Hematopoietic multipotent progenitor cell treated with erythropoietin and hydrocortisone succinate and interleukin-3 and kit ligand, for 4 days (in vitro differentiated cells): ENCODE measurements at places on chromosomes 7 and 10.

GRCh38 chr10:52927678-52928077 lies 155.1 kb upstream of the MBL2 start:
- DNase-seq: no peak

GRCh38 chr10:91422915-91423314 lies 12.8 kb downstream of the HECTD2 start:
- no peak for DNase-seq

DNA sequence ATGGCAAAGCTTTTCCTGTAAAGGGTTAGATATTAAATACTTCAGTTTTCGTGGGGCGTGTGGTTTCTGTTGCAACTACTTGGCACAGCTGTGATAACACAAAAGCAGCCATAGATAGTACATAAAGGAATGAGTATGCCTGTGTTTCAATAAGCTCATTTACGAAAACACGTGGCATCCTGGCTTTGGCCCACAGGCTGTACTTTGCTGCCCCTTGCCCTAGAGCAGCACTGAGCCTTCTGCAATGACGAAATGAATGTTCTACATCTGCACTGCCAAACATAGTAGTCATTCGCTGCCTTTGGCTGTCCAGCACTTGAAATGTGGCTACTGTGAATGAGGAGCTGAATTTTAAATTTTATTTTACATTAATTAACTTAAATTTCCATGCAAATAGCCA lies 376.2 kb upstream of the TPK1 start:
- peak; percentile 3 for DNase-seq

DNA sequence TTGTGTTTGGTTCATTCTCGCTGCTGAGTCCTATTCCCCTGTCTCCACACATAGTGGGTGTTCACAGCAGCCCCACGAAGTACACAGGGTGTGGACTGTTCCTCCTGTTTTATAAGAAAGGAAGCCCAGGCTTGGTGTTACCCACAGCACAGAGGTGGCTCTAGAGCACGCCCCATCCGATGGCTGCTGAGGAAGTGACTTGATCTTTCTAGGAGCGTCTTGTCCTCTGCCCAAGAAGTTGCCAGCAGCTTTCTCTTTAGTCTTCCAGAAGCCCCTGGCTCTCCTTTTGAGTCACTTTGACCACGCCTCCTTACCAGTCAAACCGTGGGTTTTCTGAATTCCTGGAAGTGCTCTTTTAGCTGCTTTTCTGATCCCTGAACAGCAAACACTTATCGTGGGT lies 94.0 kb downstream of the GRK5 start:
- peak; percentile 67 for DNase-seq

DNA sequence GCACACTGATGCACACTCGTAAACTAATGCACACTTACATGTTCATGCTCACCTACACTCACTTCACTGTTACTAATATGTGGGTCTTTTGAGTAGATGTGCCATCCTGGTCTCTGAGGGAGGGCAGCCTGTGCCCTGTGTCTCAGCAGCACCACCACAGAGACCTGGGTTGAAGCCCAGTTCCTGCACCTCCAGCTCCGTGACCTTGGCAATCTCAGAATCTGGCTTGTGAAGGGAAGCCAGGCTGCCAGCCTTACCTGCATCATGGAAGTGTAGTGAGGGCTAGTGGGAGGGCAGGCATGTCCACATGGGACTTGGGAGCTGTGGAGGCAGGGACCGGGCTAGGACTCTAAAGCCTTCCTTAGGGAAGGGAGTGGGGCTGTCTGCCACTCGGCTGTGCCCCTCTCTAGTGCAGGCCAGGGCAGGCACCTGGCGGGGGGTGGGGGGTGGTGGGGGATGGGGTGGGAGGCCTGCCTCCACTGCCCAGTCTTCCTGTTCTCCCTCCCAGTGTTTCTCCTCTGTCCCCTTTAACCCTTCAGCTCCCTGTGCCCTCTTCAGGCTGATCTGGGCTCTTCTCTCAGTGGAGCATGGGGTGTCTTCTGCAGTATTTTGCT lies 8.1 kb downstream of the ADCY1 start:
- no peak for DNase-seq

GRCh38 chr10:48574322-48574796 lies 30.5 kb downstream of the ARHGAP22 start:
- DNase-seq: no peak
